Brain pericyte (primary cell): ENCODE measurements at places on chromosomes 12 and 14.

DNA sequence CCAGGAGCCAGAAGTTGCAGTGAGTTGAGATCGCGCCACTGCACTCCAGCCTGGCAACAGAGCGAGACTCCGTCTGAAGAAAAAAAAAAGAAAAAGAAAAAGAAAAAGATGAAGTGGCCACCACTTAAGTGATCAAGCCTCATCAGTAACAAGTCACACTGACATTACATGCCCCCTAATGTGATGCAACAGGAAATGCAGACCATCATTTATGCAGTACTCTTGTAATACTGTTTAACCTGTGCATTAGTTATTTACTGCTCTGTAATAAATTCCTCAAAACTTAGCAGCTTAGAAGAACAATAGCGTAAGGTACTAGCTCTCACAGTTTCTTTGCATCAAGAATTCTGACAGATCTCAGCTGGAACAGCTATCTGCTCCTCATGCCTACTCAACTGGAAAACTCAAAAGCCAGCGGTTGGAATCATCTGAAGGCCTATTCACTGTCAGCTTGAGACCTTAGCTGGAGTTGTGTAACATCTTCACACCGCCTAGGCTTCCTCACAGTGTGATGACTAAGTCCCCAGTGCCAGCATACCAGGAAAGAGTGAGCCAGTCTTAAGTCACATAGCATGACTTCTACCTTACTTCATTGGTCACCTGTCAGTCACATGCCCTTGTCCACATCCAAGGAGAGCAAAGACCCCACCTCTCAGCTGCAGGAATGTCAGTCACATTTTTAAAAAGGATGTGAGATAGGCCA is 31.5 kb downstream of the EPS8 start:
- DNase-seq, result no peak

DNA sequence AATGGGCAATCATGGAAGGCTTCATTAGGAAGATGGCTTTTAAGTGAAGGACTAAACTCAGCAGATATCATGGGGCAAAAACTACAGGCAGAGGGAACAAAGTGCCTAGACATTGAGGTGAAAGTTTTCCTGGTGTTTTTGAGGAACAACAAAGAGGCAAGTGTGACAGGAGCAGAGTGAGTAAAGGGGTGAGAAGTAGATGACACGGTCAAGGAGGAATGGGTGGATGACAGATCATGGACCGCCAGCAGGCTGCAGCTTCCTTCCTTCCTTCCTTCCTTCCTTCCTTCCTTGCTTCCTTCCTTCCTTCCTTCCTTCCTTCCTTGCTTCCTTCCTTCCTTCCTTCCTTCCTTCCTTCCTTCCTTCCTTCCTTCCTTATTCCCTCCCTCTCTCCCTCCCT is 108.3 kb downstream of the TRHDE start:
- DNase-seq, result no peak

GRCh38 chr12:5534426-5535199 is 102.7 kb downstream of the NTF3 start:
- DNase-seq, result no peak

DNA sequence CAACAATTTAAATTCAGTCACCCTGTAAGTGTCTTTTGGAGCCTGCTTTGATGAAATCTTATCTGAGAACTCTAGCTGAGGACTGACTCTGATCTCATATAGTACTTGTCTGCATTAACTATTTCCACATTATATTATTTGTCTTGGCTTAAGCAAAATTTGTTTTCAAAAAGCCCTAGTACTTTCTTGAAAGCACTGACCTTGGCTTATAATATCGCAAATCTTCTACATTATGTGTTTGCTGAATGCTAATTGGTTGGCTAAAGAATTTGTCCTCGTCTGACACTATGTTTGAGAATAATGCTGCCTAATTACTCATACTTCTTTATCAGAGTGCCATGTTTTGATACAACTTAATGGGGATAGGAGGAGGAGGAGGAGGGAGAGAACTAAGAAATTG is 46.9 kb upstream of the FLRT2 start:
- DNase-seq, result no peak
